ENCODE measurements at places on chromosomes 6 and 20. TPM values are rescaled to one million over a fixed set of nuclear protein-coding genes. Genes with fewer than 3 reads are reported as not detected.
A peak's percentile ranks its signal among the peaks of the same experiment; 100 is the strongest.

HLA-DQA2 gene
- not detected for total RNA-seq

ERVFRD-1 gene
- total RNA-seq = not detected

DNA sequence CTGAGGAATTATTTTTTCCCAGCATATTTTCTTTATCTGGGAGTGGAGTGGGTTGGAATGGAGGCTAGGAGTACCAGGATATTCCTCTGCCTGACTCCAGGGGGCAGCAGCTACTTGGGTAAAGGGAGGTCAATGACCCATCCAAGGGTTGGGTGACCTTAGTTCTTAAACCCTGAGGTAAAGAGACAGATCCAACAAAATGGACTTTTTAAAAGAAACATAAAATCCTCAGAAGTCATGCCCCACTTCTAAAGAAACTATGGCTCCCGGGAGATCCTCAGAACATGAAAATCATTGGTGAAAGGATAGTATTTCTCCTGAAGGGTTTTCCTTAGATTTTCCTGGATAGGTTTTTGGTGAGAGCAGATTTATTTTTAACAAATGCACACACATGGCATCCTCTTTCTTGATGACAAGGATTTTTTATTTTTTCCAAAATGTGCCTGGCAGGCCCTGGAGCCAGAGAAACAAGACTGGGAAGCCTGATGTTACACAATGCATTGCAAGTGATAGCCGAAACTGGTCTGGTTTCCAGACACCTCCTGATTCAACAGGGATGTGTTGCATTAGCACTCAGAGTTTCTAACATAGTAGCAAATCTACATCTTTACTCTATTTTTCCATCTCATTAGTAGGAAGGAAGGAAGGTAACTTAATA is 240.9 kb upstream of the BTBD3 start:
- DNase-seq = peak; percentile 71

DNA sequence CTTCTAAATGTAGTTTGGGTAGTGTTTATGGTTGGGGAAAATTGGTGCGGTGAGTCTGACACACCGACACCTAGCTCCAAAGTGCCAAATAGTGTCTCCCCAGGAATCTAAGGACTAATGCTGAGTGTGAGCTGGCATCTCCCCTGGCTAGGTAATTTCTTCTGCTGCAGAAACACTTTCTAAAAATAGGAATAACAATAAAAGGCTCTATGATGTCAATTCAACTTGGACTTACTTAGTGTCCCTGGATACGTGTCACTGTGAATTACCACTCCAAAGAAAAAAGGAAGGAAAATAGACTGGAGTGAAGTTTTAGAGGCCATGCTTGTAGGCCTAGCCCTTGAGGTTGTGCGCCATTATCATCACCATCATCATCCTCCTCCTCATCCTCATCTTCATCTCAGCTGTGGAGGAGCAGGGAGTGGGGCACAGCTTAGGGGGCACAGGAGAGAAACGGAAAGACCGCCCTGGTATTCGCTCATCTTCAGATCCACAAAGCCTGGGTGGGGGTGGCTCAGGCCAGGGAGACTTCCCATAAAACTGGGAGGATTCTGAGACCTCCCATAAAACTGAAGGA is 89.6 kb downstream of the TBC1D7 start:
- DNase-seq = no peak

DNA sequence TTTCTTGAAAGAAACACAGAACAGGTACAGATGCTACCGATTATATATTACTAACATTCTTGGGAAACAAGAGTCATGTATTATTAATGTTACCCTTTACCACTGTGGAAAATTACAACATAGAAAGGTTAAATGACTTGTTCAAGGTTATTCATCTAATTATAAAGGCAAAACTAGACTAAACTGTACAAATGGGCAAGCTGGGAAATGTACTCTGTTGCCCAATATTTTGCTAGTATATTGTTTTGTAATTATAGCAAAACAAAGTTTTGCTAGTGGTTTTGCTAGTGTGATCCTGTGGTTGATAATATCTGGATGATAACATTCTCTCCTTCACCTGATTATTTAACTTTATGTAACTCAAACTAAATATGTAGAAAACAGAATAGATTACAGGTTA is 96.5 kb downstream of the TINAG start:
- DNase-seq = no peak

DNA sequence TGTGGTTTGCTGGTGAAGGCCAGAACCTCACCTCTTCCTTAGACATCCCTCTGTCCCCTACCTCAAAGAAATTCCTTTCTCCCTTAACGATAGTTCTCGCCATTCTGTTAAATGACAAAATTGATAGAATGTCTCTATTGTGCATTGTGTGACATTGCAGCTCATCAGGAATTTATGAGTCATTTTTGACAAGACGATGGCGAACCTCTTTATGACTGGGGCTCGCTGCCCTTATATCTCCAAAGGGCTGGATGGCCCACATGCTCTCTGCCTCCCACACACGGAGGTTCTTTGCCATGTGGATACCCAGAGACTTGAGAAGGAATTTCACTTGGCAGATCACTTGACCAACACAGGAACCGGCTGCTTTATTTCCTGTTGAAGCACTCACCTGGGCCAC is 66.8 kb upstream of the RPS6KA2 start:
- DNase-seq = no peak

Measured in H9 (cell line).